ENCODE measurements at places on chromosomes 2 and 18.

DNA sequence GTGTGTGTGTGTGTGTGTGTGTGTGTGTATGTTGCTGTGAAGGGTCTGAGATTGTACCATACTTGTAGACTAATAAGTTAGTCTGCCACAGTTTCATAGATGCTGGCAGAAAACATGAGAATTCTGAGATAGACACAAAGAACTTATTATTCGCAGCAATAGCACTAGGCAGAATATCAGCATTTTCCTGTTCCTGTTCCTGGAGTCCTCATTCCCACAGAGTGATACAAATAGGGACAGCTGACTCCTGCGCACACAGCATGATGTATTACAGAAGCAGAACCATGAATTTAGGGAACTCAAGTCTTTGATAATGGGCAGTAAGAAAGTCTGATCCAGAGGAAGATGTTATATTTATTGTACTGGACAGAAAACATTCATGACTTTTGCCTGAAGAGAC is 1466.3 kb downstream of the DPP10 start:
- no peaks in the 10 kb centered on the region for H3K4me1 ChIP-seq
- H3K4me3 ChIP-seq = no peak overlapping the region
- no peak overlapping the region for H3K27ac ChIP-seq
- DNase-seq = no peak
- no peaks in the 10 kb centered on the region for H3K36me3 ChIP-seq

DNA sequence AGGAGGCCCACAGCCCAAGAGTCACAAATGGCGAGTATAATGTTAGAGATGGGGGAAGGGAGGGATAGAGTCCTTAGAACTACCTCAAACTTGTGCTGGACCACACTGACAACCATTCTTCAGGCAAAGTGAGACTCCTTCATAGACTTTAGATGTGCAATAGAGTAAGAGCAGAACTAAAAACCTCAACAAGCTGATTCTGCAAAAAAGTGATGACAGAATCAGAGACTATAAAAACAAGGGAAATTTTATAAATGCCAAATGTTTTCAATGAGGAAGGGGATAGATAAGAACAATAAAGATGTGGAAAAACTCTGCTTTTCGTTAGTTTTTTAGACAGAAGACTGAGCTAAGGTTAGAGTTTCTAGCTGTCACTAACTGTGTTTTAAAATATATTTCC is 17.7 kb downstream of the SMC6 start:
- no peak overlapping the region for H3K4me3 ChIP-seq
- H3K4me1 ChIP-seq = no peaks in the 10 kb centered on the region
- no peaks in the 10 kb centered on the region for H3K27me3 ChIP-seq
- DNase-seq = no peak
- no peak overlapping the region for H3K27ac ChIP-seq
- H3K36me3 ChIP-seq = peaks cover 3% of the 10 kb centered on the region

- H3K36me3 ChIP-seq = no peaks in the 10 kb centered on the region
- no peak for DNase-seq
- H3K4me3 ChIP-seq = no peak overlapping the region
- H3K4me1 ChIP-seq = no peaks in the 10 kb centered on the region
- H3K27me3 ChIP-seq = no peaks in the 10 kb centered on the region
Observed at GRCh38 chr2:191265311-191266170, 20.3 kb downstream of the MYO1B start.

DNA sequence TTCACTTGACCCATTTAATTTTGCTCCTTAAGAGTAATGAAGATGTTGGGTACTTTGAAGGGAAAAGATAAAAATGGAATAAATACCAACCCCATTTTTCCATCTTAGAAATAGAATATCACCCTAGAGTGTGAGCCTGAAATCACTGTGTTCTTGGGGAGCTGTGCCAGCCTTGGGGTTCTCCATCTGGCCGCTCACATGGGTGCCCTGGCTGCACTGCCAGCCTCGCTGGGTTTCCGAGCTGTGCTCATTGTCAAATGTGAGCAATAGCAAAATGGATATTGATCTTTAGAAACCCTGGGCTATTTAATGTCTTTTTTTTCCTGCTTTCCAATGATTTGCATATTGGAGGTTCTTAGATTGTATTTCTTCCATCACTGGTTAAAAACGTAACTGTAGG is 9.3 kb downstream of the APCDD1 start:
- no peaks in the 10 kb centered on the region for H3K36me3 ChIP-seq
- no peak for DNase-seq
- peaks cover 5% of the 10 kb centered on the region for H3K4me1 ChIP-seq
- no peak overlapping the region for H3K27ac ChIP-seq
- H3K27me3 ChIP-seq = peaks cover 5% of the 10 kb centered on the region
- H3K4me3 ChIP-seq = no peak overlapping the region

DNA sequence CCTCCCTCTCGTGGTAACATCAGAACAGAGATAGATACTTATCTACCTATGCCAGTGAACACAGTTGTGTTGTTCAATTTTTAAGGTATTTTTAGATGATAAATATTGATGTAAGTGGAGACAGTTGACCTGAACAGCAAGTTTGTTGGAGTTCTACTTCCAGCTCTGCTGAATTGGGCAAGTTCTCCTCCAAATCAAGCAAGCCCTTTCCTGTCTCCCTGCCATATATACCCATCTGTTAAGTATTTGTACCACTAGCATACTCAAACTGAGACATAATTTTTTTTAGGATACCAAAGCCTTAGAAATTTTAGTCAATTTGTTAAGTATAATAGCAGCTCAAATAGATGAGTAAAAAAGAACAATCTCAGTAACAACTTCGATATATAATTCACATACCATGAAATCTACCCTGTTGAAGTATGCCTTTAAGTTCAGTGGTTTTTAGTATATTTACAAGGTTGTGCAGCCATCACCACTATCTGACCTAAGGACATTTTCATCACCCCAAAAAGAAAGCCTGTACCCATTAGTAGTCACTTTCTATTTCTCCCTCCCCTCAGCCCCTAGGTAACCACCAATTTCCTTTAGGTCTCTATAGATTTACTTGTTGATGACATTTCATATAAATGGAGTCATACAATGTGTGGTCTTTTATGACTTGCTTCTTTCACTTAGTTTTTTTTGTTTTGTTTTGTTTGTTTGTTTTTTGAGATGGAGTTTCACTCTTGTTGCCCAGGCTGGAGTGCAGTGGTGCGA is 61.8 kb downstream of the COX7A2L start:
- no peaks in the 10 kb centered on the region for H3K27me3 ChIP-seq
- H3K36me3 ChIP-seq = peaks cover 10% of the 10 kb centered on the region
- no peaks in the 10 kb centered on the region for H3K4me1 ChIP-seq
- no peak overlapping the region for H3K27ac ChIP-seq
- H3K4me3 ChIP-seq = no peak overlapping the region
- no peak for DNase-seq

DNA sequence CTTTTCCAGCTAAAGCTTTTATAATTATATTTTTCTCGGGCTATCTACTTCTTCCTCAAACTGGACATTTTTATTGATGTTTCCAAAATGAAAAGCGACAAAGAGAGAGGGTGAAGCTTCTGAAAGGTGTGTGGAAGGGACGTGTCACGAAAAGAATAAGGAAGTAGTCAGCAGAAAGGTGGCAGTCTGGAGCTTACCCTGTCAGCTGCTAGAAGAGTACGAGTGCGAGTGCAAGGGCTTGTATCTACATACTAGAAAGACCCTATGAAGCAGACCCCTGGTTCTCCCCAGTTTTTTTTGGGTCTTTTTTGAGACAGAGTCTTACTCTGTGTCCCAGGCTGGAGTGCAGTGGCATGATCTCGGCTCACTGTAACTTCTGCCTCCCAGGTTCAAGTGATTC is 14.6 kb downstream of the FHL2 start:
- peak overlapping the region; percentile 29 for H3K27ac ChIP-seq
- peaks cover 5% of the 10 kb centered on the region for H3K36me3 ChIP-seq
- no peak for DNase-seq

DNA sequence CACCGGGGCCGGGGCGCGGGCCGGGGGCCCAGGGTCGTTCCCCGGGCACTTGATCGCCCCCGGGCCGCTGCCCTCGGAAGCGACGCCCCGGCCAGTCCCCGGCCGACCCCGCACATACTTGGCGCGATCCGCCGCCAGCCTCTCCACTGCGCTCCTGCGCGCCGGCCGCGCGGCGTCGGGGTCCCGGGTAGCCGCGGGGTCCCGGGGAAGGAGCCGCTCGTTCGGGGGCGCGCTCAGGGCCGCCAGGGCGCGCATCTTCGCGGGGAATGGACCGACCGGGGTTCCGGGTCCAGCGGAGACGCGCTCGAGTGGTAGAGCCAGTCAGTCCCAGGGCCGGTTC is 204 bp downstream of the FAM110C start:
- H3K4me1 ChIP-seq = peaks cover 21% of the 10 kb centered on the region
- DNase-seq = no peak
- peaks cover 28% of the 10 kb centered on the region for H3K27me3 ChIP-seq
- H3K36me3 ChIP-seq = no peaks in the 10 kb centered on the region

GRCh38 chr2:177733322-177733855 is 339.2 kb downstream of the PDE11A start:
- no peak overlapping the region for H3K4me3 ChIP-seq
- H3K36me3 ChIP-seq = no peaks in the 10 kb centered on the region
- no peaks in the 10 kb centered on the region for H3K27me3 ChIP-seq
- H3K4me1 ChIP-seq = no peaks in the 10 kb centered on the region

DNA sequence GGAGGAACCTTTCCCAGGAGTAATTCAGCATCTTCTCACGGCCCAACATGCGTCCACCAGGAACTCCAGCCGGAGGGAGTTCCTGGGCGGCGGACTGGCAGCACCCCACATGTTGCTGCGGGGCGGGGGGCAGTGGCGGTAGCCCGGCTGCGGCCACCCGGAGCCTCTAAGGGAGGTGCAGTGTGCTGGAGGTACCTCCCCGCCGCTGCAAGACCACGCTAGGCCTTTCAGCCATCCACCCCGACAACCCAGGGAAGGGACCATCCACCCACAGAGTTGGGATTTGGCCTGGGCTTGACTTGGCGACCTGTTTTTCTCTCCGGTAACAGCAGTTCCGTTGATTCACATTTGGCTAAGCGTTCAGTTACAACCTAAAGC is 625 bp downstream of the LYPD6 start:
- H3K27ac ChIP-seq = no peak overlapping the region
- H3K36me3 ChIP-seq = no peaks in the 10 kb centered on the region
- H3K4me3 ChIP-seq = peak overlapping the region; percentile 88
- peaks cover 15% of the 10 kb centered on the region for H3K4me1 ChIP-seq

DNA sequence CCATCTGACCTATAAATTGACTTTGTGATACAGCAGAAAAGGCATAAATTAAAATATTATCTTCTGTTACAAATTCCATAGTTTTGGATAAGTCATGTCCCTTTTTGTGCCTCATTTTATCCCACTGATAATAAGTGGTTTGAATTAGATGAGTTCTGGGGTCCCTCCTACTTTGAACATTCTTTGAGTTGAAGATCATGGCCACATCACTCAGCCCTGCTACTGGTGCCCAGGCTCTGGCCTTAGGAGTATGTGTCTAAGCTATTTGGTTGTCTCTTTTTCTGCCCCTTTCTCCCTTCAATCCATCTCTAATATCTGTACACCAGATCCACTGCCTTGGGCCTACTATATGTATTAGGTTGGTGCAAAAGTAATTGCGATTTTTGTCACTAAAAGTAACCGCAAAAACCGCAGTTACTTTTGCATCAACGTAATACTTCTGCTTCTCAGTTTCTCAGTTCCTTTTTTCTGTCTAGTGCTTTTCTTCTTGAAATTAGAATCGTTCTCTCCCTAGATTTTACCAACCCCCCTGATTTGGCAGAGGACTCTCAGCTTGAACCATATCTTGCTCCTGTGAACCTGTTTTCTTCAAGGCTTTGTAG is 362.5 kb upstream of the TNP1 start:
- H3K4me3 ChIP-seq = no peak overlapping the region
- DNase-seq = peak; percentile 93
- H3K36me3 ChIP-seq = no peaks in the 10 kb centered on the region

DNA sequence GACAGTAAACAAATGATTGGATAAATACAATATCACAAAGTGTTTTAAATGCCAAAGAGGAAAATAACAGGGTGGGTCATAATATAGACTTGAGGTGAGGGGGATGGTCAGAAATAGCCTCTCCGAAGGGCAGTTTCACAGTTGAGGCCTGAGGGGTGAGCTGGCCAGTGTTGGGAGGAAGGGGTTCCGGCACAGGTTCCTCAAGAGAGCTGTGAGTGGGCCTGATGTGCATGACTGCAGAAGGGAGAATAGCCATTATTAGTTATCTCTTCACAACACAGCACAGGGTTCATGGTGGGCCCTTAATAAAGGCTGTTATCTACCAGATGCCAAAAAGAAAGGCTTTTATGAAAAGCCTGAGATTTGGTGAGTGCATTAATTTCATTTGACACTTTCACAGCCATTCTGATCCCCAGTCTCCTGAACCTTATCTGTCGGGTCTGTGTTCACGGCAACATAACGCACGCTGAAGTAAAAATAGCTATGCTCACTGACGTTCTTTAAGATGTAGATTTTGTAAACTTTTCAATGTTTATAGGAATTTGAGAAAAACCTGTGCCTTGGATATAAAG is 39.6 kb downstream of the POLR1A start:
- H3K27ac ChIP-seq = no peak overlapping the region
- peak; percentile 28 for DNase-seq
- H3K27me3 ChIP-seq = no peaks in the 10 kb centered on the region
- no peak overlapping the region for H3K4me3 ChIP-seq

GRCh38 chr2:198042189-198042588 is 237.8 kb downstream of the PLCL1 start:
- no peaks in the 10 kb centered on the region for H3K27me3 ChIP-seq
- no peak overlapping the region for H3K4me3 ChIP-seq
- H3K27ac ChIP-seq = no peak overlapping the region
- H3K36me3 ChIP-seq = no peaks in the 10 kb centered on the region
- peak; percentile 49 for DNase-seq

DNA sequence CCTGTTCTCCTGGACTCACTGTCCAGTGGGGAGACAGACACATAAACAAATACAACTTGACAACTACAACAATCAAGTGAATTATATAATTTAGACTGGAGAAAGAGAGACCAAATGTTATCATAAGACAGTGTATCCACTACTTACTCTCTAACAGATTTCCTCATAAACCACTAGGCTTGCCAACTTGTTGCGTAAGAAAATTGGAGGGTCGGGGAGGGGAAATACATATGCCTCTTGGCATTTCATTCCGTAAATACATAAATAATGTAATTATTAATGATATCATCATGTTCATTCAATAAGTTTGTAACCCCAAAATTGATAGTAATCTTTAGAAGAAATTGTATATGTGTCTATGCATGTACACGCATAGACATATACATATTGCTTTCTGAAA is 14.9 kb downstream of the RAB6D start:
- no peaks in the 10 kb centered on the region for H3K4me1 ChIP-seq
- no peak for DNase-seq
- no peak overlapping the region for H3K27ac ChIP-seq
- H3K36me3 ChIP-seq = no peaks in the 10 kb centered on the region
- H3K4me3 ChIP-seq = no peak overlapping the region
